ENCODE measurements at places on chromosomes 7 and 10.
A peak's percentile ranks its signal among the peaks of the same experiment; 100 is the strongest.

DNA sequence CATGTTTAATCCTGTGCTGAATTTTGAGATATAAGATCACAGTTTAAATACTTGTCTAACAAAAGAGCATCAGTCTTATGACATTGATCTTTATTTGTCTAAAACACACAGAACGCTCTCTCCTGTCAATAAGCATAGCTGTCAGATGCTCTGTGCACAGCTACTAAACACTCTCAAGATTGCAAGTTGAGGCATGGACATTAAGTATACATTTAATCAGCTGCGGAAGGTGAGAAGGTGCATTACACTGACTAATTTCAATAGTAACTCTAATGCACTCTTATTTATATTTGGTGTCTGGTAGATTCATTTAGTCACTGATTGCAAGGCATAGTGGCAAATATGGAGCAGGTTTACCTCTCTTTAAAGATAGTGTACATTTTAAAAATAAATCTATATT, 580.3 kb upstream of the NRP1 start:
- no peak overlapping the region for H3K27ac ChIP-seq
- no peaks in the 10 kb centered on the region for H3K4me1 ChIP-seq
- DNase-seq: no peak
- H3K4me3 ChIP-seq: no peak overlapping the region
- peaks cover 25% of the 10 kb centered on the region for H3K27me3 ChIP-seq
- no peaks in the 10 kb centered on the region for H3K36me3 ChIP-seq

DNA sequence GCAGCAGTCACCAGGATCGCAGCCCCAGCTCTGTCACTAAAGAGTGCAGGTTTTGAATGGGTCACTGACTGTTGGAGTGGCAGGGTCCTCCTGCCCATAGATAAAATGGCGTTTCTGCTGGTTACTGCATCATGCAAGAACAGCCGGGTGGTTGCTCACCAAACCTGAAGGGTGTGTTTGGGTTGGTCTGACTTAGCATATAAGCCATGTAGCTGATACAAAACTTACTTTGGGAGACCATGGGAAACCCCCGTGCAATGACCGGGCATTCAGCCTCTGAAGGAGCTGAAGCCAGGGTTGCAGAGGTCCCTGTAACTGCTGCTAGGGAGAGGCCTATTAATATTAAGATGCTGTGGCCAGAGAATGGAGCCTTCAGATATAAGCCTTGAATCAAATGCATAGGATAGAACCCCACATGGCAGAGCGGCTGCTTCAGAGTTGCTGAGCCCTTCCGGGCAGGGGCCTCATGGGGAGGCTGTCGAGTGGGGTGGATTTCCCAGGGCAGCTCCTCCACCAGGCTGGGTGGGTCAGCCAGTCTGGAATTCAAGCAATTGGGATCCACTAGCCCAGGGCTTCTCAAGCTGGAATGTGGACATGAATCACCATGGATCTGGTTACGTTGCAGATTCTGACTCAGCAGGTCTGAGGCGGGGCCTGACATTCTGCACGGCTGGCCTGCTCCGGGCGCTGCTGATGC, 70.9 kb upstream of the CTBP2 start:
- H3K4me1 ChIP-seq: peaks cover 16% of the 10 kb centered on the region
- H3K27ac ChIP-seq: peak overlapping the region; percentile 52
- peak overlapping the region; percentile 5 for H3K4me3 ChIP-seq
- peak; percentile 98 for DNase-seq
- H3K27me3 ChIP-seq: no peaks in the 10 kb centered on the region

GRCh38 chr10:124742413-124743190, 1.6 kb downstream of the FAM53B start:
- H3K4me3 ChIP-seq: peak overlapping the region; percentile 77
- no peaks in the 10 kb centered on the region for H3K27me3 ChIP-seq
- DNase-seq: no peak

GRCh38 chr10:131586958-131587357, 275.4 kb upstream of the TCERG1L start:
- no peak for DNase-seq
- no peaks in the 10 kb centered on the region for H3K36me3 ChIP-seq
- no peaks in the 10 kb centered on the region for H3K4me1 ChIP-seq
- no peak overlapping the region for H3K27ac ChIP-seq

GRCh38 chr7:69656890-69657289, 58.6 kb downstream of the AUTS2 start:
- H3K4me1 ChIP-seq: peaks cover 2% of the 10 kb centered on the region
- H3K27ac ChIP-seq: no peak overlapping the region
- no peaks in the 10 kb centered on the region for H3K27me3 ChIP-seq
- H3K36me3 ChIP-seq: no peaks in the 10 kb centered on the region
- DNase-seq: no peak

DNA sequence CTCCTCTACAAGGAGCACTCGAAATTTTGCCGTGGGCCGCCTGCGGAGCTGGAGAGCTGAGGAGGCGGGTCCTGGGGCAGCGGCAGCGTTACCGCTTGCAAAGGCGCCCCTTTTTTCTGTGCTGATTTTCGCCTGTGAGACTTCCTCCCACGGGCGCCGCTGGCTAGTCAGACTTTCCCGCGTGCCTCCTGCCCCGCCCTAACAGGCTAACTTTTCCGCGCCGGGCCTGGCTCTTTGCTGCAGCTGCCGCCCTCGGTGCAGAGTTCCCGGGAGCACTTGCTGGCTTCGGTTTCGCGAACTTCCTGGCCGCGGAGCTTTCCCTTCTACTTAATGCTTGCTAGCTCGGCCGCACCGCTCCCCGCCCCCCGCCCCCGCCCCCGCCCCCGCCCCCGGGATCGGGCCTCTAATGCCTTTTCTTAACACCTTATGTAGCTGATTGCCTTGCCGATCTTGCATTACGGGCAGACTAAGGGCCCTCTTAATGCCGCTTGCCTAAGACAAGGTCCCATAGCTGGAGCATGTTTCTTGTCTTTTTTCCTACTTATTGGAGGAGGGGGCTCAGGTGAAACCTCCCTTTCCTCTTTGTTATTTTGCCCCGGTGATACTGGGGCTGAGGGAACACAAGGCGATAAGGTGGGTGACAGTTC, 37.9 kb upstream of the RASGEF1A start:
- peaks cover 3% of the 10 kb centered on the region for H3K4me1 ChIP-seq
- H3K27ac ChIP-seq: no peak overlapping the region
- peak overlapping the region; percentile 53 for H3K4me3 ChIP-seq
- peaks cover 47% of the 10 kb centered on the region for H3K27me3 ChIP-seq

DNA sequence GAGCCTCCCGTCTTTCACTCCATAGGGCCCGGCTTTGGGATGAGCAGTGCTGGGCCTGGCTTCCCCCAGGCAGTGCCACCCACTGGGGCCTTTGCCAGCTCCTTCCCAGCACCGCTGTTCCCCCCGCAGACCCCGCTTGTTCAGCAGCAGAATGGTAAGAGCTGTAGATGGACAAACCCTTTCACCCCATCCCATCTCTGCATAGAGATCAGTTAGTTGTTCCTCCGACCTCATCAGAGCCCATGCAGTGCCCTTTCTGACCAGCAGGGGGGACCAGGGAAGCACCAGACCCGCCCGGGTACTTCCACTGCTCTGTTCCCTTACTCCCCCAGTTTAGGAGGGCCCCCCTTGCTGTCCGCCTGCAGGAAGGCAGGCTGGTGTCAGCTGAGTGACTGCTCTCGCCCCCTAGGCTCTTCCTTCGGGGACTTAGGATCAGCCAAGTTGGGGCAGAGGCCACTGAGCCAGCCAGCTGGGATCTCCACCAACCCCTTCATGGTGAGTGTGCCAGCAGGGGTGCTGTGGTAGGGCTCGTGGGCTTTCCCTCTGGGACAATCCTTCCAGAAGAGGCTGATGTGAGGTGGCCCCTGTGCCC, 9.8 kb downstream of the SAP25 start:
- H3K36me3 ChIP-seq: peaks cover 3% of the 10 kb centered on the region
- H3K27ac ChIP-seq: no peak overlapping the region
- no peak overlapping the region for H3K4me3 ChIP-seq
- peak; percentile 99 for DNase-seq
- H3K4me1 ChIP-seq: no peaks in the 10 kb centered on the region

- DNase-seq: peak; percentile 85
- H3K4me1 ChIP-seq: peaks cover 16% of the 10 kb centered on the region
- H3K4me3 ChIP-seq: peak overlapping the region; percentile 78
- H3K27ac ChIP-seq: no peak overlapping the region
- H3K27me3 ChIP-seq: peaks cover 59% of the 10 kb centered on the region
- H3K36me3 ChIP-seq: no peaks in the 10 kb centered on the region
Observed at GRCh38 chr7:23467806-23468525, 2.3 kb downstream of the IGF2BP3 start.

DNA sequence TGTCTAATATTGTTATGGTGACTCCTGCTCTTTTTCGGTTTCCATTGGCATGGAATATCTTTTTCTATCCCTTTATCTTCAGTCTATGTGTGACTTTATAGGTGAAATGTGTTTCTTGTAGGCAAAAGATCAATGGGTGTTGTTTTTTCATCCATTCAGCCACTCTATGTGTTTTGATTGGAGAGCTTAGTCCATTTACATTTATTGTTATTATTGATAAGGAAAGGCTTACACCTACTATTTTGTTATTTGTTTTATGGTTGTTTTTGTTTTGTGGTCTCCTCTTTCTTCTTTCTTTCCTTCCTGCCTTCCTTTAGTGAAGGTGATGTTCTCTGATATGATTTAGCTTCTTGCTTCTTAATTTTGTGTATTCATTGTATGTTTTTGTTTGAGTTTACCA, 414.3 kb downstream of the ADRA2A start:
- H3K27me3 ChIP-seq: no peaks in the 10 kb centered on the region
- DNase-seq: no peak
- no peak overlapping the region for H3K27ac ChIP-seq
- no peaks in the 10 kb centered on the region for H3K36me3 ChIP-seq
- H3K4me1 ChIP-seq: no peaks in the 10 kb centered on the region
- no peak overlapping the region for H3K4me3 ChIP-seq

DNA sequence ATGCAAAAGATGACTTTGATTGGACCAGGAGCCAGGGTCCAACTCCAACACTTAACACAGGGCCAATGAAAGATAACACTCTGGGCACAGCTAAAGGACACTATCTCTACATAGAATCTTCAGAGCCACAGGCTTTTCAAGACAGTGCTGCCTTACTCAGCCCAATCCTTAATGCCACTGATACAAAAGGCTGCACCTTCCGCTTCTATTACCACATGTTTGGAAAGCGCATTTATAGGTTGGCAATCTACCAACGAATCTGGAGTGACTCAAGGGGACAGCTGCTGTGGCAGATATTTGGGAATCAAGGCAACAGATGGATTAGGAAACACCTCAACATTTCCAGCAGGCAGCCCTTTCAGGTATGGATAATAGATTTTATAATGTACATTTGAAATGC, 160.7 kb downstream of the MALRD1 start:
- no peak overlapping the region for H3K4me3 ChIP-seq
- no peak overlapping the region for H3K27ac ChIP-seq
- H3K36me3 ChIP-seq: no peaks in the 10 kb centered on the region
- DNase-seq: no peak
- H3K27me3 ChIP-seq: no peaks in the 10 kb centered on the region
